ENCODE measurements at places on chromosomes 2 and 18.

GRCh38 chr2:101442667-101443061 lies 32.2 kb downstream of the RFX8 start:
- no peak for DNase-seq

- peak; percentile 17 for DNase-seq
Observed at GRCh38 chr18:2223849-2224248, 347.5 kb downstream of the METTL4 start.

- DNase-seq, result no peak
Observed at GRCh38 chr2:216503697-216504375, 5.2 kb downstream of the RPL37A start.

- DNase-seq, result no peak
Observed at GRCh38 chr2:28370354-28370753, 22.3 kb upstream of the FOSL2 start.

- DNase-seq, result no peak
Observed at GRCh38 chr2:99860720-99861375, 281.5 kb downstream of the AFF3 start.

DNA sequence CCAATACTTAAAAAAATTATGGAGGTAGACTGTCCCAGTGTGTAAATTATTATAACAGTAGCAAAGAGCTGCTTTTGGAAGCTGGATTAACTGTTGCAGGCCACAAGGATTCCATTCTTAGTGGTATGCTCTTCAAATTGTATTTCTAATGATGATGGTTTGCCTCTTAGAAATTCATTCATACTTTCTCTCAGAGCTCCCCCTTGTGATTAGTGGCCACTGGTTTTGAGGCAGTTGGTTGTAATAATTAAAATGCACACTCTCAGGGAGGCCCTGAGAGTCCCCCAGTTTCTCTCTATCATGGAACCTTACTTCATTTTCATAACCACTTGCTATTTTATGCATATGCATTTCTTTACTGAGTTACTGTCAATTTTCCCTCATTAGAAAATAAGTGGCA lies 122.5 kb downstream of the PLA2R1 start:
- DNase-seq, result peak; percentile 41

DNA sequence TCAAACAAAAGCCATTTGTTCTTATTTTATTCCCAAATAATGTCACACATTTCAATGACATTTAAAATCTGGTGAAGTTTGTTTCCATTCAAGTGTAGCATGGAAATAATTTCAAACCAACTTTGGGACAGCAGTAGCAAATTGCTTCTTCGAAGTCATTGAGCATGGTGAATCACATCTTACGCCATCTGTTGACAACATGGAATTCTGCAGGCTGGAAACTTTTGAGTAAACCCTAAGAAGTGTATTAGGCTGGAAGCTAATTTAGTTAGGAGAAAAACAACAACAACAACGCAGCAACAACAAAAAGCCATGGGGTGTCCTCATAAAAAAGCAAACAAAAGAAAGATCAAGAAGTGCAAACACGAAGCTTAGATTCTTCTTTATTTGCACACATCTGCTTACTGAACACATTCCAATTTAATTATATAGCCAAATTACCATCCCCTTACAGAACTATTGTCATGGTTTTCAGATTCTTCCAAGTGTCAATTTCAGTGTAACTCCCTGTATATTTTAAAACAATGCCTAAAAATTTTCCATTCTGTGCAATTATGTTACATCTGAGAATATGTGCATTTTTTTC lies 659.0 kb upstream of the CDH7 start:
- peak; percentile 7 for DNase-seq

- peak; percentile 52 for DNase-seq
Observed at GRCh38 chr18:77140439-77141109, 8.0 kb upstream of the MBP start.

GRCh38 chr2:26887151-26887550 lies 39.2 kb downstream of the DPYSL5 start:
- DNase-seq, result peak; percentile 78

DNA sequence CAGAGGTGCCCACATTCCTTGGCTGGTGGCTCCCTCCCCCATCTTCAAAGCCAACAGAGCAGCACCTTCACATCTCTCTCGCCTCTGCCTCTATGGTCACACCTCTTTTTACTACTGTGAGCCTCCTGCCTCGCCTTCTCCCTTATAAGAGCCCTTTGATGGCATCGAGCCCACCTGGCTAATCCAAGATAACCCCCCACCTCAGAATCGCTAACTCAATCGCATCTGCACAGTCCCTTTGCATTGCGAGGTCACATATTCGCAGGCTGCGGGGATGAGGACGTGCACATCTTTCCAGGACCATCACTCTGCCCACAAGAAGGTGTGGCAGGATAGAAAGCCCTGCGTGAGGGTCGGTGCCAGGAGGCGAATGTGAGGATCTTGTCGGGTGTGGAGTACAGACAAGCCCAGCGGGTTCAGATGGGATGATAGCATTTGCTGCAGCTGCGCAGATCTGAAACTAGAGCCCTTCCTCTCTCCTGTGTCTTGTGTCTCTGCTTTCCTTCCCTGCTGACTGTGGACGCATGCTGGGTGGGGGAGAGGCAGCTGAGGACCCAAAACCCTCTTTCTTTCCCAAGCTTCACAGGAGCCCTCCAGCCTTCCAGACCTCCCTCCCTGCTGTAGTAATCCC lies 148.3 kb upstream of the HDAC4 start:
- DNase-seq, result no peak

- DNase-seq, result peak; percentile 5
Observed at GRCh38 chr2:9288233-9288632, 81.6 kb downstream of the ASAP2 start.

GRCh38 chr2:212694398-212694797 lies 155.8 kb upstream of the ERBB4 start:
- no peak for DNase-seq

DNA sequence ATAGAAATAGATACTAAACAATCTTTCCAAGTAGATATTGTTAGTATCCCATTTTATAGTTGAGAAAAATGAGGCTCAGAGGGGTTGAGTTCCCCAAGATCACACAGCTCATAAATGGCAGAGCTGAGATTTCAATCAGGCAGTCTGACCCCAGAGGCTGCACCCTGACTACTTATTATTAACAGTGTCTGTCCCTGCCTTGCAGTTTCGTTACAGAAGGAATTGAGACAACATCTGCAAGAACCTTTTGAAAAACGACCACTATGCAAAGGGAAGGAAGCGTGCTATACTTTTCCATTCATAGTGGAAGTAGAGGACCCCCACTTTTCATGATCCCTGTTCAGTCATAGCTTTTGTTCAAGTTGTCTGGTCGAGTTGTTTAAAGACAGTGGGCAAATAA lies 53.2 kb upstream of the SEC11C start:
- no peak for DNase-seq

DNA sequence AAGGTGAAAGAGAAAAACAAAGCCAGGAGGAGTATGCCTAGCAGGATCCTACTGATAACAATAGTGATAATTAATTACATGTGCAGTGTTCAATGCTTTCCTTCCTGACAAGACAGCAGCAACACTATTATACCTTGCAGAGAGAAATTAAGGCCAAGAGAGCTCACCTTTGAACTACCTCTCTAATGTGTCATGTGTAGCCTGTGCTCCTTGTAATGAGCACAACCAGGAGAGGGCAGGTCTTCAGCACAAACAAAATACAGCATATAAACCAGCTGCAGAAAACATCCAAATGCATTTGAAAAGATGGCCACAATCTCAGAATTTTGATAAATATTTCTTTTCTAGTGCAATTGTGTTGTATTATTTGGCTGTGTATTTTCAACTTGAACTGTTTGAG lies 1425.7 kb downstream of the DSC3 start:
- DNase-seq, result no peak

GRCh38 chr2:167492486-167492885 lies 604.2 kb downstream of the XIRP2 start:
- no peak for DNase-seq

GRCh38 chr2:152347076-152347475 lies 12.1 kb downstream of the FMNL2 start:
- no peak for DNase-seq

DNA sequence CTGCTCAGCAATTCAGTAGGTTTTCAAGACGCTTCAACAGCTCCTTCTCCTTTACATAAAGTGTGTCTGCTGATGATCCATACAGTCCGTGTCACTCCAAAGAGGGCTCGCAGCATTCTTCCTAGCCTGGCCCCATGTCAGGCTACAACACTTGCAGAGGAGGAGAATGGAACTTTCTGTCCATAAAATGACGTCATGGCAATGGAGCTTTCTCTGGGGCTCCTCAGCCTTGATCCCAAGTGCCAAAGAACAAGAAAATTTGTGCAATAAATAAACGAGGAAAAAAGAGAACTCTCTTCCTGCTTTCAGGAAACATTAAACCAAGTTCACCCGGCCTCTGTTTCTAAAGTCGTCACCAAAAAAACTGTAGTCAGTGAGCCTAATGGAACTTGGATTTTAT lies 199.5 kb upstream of the MEIS1 start:
- DNase-seq, result no peak

DNA sequence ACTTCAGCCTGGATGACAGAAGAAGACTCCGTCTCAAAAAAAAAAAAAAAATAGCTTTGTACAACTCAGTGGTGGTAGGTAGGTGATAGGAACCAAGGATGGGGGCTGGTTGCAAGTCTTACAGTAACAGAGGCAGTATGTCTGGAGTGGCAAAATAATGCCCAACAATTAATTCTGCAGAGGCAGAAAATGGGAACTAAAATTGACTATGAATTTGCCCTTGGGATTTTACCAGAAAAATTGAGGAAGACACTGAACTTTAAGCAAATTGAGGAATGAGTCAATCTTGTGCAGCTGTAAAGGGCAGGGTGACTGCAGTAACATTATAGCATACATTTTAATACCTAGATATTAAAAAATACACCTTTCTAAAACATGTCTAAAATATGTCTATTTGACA lies 292.1 kb upstream of the FBXO11 start:
- DNase-seq, result peak; percentile 88

DNA sequence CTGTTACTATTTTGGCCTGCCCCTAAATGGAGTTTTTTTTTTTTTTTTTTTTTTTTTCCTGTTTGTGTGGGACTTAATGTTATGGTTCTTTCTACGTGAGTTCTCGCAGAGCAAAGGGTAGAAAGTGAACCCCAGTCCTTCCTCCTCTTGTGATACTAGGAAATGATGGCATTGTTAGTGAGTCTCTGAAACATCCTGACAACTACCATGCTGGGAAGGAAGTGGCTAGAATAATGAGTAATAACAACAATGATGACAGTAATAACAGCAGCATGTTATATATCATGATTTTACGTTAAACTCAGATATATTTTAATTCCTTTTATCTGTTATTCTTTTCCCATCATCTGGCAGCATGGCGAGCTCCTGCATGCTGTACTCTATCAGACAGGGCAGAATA lies 216.2 kb upstream of the LINC00305 start:
- no peak for DNase-seq

- DNase-seq, result no peak
Observed at GRCh38 chr2:198004921-198005829, 200.8 kb downstream of the PLCL1 start.

All from inflammatory macrophage (primary cell).